ENCODE measurements at places on chromosomes 3 and 15.

DNA sequence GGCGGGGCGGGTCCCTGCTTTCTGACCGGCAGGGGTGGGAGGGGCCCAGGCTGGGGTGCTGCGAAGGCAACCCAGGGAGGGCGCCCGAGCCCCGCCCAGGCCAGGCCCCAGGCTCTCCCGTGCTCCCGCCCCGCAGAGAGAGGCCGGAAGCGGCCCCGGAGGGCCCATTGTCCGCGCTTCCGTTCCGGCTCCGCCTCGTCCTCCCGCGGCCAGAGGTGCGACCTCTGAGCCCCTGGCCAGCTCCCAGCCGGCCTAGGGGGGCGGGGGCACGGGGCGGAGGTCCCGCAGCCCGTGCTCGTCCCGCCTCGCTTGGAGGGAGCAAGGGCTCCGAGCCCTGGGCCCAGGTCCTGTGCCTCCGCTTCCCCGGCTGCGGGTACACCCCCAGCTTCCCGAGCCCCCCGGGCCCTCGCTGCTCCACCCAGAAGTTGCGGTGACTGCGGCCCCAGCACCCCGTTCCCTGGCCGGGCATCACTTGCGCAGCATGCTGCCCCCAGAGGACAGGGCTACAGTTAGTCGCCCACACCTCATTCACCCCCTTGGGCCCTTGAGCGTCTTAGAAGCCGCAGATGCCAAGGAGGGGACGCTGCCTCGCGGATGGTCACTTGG lies 20.4 kb upstream of the PLXND1 start:
- DNase-seq, result peak; percentile 93

DNA sequence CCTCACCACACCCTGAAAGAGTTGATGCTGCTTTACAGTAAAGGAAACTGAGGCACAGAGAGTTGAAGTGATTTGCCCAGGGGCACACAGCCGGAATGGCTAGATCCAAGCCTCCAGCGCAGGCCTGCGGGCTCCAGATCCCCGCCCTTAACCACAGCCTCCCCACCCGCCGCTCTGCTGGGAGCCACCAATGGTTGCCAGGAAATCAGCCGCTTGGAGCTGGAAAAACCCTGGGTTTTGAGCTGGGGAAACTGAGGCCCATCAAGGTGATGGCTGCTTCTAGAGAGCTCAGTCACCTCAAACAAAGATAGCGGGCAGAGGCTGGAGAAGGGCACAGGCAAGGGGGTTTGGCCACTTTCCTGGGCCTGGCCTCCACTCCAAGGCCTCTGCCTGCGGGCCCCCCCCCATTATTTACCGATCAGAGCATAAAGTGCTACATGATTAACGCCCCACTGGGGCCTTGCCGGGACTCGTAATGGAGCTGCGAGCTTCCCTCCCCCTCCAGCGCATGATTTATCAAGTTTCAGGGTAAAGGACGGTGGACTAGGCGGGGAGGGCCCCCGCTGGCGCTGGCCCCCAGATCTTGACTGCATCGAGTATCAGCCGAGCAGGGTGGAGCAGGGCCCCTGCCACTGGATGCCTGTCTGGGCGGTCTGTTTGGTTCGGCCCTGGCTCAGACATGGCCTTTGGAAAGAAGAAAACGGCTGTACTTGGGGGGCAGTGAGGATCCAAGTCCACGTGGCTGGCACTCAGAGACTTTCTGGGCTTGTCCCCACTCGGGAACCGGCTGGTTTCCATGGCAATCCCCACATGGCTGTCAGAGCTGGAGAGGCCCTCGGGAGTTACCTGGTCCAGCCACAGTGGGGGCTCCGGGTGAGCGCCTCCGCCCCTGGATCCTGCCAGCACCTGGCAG lies 9.1 kb downstream of the PLXND1 start:
- no peak for DNase-seq

DNA sequence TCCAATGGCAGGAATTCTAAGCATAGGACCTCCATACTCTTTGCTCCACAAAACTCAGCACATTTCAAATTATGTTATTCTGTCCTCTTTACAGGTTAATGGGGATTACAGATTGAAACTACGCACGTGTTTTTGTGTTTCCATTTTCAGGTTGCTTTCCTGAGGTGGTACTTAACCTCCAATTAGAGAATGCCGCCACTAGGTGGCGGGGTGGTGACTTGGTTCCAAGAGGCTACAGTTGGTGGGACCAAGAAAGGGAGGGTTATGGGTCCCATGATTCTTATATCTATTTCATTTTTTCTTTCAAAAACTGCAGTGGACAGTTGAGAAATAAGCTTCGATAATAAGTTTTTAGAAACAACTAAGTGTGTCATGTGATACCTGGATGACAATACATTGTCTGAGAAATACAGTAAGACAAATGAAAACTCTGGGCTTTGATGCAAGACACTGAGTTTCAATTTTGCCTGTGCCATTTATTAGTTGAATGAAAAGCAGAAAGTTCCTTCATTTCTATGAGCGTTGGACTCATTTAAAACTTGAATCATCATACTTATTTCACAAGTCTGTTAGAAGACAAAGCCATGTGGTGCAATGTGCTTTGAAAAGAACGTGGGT lies 539.0 kb downstream of the FGF12 start:
- peak; percentile 41 for DNase-seq

DNA sequence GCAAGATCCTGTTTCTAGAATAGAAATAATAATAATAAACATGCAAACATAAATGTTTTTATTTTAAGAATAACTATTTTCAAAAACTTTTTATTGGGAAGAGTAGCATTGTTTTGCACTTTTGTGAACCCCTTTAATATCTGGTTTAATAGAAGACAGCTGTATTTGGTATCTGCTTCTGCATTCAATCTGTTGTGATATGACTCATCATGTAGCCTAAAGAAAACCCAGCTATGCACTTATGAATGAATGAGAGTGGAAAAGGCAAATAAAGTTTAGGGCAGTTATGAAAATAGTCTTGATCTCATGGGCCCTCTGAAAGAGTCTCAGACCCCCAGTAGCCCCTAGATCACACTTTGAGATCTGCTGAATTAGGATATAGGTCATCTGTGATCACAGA lies 100.4 kb upstream of the PPP2R3A start:
- DNase-seq, result no peak

- DNase-seq, result no peak
Measured at GRCh38 chr3:184306341-184306972, 7.4 kb downstream of the PSMD2 start.

DNA sequence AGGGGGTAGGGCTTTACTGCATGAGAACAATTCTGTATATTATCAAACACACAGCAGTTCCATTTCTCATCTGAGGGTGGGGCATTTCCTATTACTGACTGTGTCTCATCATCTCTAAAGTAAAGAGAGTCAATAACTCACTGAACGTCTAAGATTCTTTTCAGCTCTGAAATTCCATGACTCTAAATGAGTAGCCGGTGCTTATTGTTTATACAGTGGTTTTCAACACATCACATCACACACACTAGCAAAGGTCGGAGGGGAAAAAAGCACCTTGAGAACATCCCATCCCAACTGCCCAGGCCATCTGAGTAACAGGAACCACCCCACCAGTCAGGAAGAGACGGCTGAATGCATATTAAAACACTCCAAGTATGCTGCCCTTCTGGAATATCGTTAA lies 196.0 kb downstream of the SUCLG2 start:
- DNase-seq, result no peak

- no peak for DNase-seq
Measured at GRCh38 chr3:195160257-195160898, 110.6 kb downstream of the XXYLT1 start.

GRCh38 chr3:39021029-39021428 lies 30.7 kb downstream of the SCN11A start:
- DNase-seq, result no peak

GRCh38 chr15:97961067-97961954 lies 808 bp downstream of the ARRDC4 start:
- DNase-seq, result no peak

GRCh38 chr3:124761935-124762660 lies 31.8 kb downstream of the UMPS start:
- DNase-seq, result no peak

DNA sequence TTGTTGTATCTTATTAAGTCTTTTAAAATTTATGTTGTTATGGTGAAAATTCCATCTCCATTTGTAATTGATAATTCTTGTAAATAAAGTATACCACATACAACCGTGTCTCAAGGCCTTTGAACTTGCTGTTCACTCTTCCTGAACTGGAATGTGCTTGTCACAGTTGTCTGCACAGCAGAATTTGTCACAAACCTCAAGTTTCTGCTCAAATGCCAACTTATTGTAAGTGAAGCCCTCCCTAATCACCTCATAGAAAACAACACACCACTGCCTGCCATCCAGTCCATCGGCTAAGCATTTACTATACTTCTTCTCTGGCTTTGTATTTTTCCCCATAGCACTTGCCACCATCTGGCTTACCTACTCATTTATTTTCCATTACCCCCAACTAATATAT lies 192.3 kb downstream of the THRB start:
- DNase-seq, result no peak

GRCh38 chr15:84817466-84818081 lies 418 bp downstream of the ALPK3 start:
- DNase-seq, result no peak

GRCh38 chr3:38155825-38156224 lies 9.5 kb upstream of the OXSR1 start:
- DNase-seq, result no peak

GRCh38 chr15:43550527-43551363 lies 33.3 kb downstream of the MAP1A start:
- DNase-seq, result no peak

DNA sequence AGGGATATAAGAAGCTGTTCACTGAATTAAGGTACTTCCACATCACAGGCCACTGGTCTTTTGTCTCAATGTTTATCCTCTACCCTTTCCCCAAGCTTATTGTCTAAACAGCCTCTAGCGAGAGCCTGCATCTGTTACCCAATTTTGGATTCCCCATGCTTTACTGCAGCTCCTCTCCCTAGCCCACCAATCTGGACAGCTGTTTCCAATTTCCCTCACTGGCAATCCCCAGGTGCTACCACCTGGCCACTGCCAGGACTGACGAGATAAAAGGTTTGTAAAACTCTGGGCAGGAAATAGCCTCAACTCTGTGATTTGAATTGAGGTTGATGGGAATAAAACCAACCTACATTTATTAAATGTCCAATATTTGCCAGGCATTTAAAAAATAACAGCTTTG lies 58.0 kb upstream of the TEX9 start:
- no peak for DNase-seq

DNA sequence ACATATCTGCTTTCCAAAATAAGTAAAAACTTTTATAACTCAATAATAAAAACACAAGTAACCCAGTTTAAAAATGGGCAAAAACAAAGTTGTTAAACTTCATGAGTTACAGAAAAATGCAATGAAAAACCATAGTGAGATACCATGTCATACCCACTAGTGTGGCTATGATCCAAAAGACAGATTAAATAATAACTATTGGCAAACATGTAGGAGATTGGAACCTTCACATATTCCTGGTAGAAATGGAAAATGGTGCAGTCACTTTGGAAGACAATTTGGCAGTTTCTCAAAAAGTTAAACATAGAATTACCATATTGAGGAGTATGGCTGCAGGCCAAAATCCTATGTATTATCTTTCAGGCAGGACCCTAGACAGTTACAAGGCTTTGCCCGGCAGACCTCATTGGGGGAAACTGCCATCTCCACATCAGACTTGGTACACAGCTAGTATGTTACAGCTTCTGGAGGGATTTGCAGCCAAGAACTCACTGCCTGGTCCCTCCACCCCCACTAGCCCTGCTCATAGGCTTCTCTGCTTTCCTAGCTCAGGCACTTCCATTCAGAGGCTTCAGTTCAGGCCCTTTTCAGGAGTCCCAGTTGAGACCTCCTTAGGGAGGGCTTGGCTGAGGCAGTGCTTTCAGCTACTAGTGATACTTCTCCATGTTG lies 147.8 kb downstream of the NEK10 start:
- no peak for DNase-seq

DNA sequence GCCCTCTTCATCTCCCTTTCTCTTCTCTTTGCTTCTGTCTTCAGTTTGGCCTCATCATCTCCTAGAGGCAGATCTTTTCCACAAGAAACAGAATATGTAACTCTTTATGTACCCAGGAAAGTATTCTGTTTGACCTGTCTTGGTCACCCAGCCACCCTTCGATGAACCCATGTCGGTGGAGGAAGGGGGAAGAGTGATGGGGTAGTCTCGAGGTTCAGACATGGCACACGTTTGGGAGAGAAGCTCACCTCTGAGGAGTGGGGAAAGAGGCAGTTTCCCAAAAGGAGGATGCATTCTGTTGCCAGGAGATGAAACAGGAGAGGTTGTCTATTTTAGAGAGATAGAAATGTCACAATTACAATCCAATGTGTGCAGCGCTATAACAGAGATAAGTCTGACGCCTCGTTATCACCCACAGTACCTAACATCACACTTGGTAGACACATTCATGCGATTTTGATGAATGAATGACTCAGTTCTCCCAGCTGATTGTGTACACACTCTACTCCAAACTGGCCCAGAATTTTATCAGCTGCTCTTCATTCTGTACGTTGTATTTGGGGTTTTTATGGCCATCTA lies 722 bp upstream of the CCDC50 start:
- no peak for DNase-seq

DNA sequence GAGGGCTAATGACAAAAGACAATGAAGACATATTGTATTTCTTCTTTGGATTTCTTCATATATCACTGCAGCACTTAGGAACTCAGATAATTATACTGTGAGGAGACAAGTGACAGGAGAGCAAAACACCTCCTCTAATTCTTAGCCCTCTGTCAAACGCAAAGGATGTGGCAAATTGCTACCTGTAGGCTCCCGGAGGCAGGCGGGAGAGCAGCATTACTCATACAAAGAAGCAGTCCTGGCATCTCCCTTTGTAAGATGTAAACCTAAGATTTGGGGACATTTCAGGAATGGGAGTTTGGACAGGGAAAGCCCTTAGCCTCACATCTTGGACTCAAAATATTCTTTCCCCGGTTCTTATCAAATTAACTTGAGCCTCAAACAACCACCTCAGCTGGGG lies 460.8 kb downstream of the SOX2 start:
- no peak for DNase-seq

- peak; percentile 28 for DNase-seq
Measured at GRCh38 chr3:169146866-169147237, 516.7 kb downstream of the MECOM start.

DNA sequence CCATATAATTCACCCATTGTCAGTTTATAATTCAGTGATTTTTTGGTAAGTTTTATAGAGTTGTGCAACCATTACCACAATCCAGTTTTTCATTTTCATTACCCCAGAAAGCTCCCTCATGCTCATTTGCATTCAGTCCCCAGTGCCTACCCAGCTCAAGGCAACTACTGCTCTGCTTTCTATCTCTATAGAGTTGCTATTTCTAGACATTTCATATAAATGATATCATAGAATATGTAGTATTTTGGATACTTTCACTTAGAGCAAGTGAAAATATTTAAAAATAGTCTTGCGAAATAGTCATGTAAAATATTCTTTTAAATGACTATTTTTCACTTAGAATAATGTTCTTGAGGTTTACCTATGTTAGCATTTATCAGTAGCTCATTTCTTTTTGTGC lies 42.1 kb downstream of the ZNF654 start:
- no peak for DNase-seq

DNA sequence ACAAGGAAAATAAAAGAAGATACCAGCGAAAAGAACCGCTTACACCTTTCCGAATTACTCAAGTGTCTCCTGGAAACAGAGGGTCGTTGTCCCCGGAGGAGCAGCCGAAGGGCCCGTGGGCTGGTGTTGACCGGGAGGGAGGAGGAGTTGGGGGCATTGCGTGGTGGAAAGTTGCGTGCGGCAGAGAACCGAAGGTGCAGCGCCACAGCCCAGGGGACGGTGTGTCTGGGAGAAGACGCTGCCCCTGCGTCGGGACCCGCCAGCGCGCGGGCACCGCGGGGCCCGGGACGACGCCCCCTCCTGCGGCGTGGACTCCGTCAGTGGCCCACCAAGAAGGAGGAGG lies 325 bp downstream of the ALCAM start:
- peak; percentile 18 for DNase-seq

All from LoVo (cell line).